Natural killer cell (primary cell): ENCODE measurements at places on chromosomes 13 and 19. TPM values are rescaled to one million over a fixed set of nuclear protein-coding genes. Genes with fewer than 3 reads are reported as not detected.

DNA sequence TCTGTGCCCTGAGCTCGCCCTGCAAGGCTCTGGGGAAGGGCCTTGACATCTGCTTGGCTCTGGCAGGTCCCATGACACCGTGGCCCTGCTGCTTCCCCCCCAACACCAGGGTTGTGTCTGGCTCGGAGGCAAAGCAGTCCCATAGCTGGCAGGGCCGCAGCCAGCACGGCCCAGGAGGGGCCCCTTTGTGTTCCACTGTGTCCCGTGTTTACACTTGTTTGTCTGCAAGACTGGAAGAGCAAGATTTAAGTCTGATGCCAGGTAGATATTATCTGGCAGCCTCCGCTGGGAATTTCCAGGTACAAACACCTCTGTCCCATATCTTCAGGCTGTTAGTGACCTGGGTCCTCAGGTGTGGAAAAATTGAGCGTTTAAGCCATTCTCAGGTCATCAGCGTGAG is 44.3 kb downstream of the MCF2L start:
- DNase-seq: no peak

DNA sequence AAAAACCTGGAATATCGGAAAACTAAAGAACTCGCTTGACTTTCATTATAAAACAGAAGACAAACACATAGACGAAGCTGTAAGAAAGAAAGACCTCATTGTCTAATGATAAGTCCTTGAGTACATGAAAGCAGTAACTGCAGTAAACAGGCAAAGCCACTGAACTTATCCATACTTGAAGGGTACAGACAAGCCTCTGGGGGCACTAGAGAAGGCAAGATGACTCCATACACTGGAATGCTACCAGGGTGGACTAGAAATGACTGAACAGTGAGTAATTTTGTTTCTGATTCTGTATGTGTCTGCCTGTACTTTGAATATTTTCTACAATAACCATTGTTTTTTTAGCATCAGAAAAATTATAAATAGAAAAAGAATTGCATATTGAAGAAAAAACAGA is 507.9 kb downstream of the UQCRFS1 start:
- no peak for DNase-seq

GRCh38 chr13:29901710-29902631 is 51.6 kb upstream of the UBL3 start:
- peak; percentile 52 for DNase-seq

GRCh38 chr19:17751912-17752273 is 616 bp downstream of the FCHO1 start:
- DNase-seq: no peak

- no peak for DNase-seq
Measured at GRCh38 chr13:78133511-78133910, 214.9 kb upstream of the EDNRB start.

- DNase-seq: no peak
Measured at GRCh38 chr19:7725791-7726190, 6.1 kb downstream of the CLEC4G start.

DNA sequence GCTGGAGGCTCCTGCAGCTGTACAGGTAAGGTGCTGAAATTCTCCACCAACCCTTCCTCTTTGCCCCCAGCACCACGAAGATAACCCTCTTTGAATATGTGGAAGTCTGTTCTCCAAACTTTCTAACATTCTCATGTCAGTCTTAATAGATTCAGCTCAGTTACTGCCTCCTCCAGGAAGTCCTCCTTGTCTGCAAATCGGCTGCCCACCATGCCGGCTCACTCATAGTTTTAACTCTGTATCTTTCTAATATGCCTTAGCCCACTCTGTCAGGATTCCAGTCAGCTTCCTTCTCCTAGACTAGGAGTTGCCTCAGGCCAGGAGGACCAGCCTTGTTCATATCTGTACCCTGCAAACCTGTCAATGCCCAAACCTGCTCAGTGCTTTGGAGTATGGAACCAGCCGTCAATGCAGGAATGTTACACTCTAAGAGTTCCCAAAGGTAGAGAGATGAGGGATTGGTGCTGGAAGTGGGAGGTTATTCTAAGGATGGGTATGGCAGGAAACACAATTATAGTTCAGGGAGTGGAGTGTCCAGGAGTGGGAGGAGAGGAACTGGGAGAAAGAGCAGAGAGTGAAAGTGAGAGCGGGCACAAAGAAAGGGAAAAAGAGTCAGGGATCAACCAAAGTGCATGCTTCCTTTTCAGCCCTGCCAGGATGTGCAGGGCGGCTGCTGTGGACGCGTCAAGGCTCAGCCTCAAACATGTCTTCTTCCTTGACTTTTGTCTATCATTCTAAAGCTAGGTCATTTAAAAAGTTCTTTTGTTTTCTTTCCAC is 38.0 kb upstream of the ALOX5AP start:
- DNase-seq: no peak

- DNase-seq: peak; percentile 53
Measured at GRCh38 chr19:3224346-3225168, at the start of gene CELF5. TSS of gene CELF5 (plus strand) at chr19:3224661. CDS start at chr19:3224740, 79 bp downstream.

DNA sequence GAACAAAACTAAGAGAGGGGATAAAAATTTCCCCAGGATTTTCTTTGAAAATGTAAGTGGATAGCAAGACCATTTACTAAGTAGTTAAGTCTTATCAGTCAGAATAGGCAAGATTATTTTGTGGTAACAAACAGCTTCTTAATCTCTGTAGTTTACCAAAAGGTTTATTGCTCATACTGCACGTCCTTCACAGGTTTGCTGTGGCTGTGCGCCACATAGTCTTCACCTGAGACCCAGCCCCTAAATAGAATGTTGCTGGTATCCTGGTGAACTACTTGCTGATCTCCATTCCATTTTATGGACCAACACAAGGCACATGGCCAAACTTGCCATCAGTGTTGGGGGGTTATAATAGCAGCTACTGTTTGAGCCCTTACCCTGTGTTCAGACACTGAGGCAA is 44.6 kb downstream of the FNDC3A start:
- no peak for DNase-seq

DNA sequence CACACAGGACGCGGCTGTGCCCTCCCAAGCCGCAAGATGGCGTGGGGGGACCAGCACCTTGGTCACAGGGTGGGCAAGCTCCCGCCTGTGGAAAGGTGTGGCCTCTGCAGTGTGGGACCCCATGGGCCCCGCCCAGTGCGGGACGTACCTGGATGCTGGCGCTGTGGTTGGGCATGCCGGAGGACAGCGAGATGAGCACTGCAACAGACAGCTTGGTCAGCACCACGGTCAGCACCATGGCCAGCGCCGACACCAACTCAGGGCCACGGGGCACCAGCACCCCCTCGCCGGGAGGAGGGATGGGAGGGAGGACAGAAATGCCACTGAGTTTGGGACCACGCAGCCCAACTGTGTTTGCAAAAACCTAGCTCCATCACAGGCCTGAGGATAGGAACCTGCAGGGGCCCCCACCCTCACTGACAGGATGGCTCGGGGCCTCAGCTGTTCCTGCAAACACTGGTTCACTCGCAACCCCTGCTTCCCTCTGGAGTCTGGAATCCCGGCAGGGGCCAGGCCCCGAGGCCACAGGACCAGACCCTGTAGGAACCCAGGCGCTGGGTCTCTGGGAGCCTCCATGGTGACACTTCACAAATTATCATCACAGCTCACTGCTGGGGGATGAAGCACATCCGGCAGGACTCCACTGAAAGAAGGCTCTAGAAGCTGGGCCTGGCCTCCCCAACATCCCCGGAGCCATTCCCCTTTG is 27.1 kb downstream of the IZUMO4 start:
- DNase-seq: no peak

DNA sequence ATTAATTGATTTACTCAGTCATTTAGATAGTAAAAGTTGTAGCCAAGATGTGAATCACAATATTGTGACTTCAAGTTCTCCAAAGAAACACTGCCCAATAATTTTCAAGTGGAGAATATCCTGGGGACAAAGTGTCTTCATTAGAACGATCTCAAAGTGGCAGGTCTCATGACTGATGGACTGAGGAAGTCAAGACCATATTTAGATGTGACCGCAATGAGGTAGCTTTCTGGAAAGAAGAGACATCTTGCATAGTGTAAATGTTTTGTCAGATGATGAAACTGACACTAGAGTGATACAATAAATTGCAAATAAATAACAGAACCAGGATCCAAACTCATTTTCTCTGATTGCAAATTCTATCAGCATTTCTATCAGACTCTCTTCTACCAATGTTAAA is 1476.9 kb downstream of the EFNB2 start:
- DNase-seq: no peak

- DNase-seq: no peak
Measured at GRCh38 chr19:4023600-4024398, 16.3 kb downstream of the PIAS4 start.

GRCh38 chr19:33192010-33192409 is 2.1 kb upstream of the LRP3 start:
- DNase-seq: no peak

GRCh38 chr13:79631051-79631659 is 150.2 kb downstream of the NDFIP2 start:
- DNase-seq: no peak

- no peak for DNase-seq
Measured at GRCh38 chr13:111312944-111313590, 7.4 kb upstream of the TEX29 start.

GRCh38 chr19:20926796-20927195 is 3.7 kb downstream of the ZNF85 start:
- no peak for DNase-seq

GRCh38 chr13:79359064-79359463 is 47.0 kb downstream of the RBM26 start:
- DNase-seq: no peak

- DNase-seq: peak; percentile 76
Measured at GRCh38 chr19:55467236-55468053, 2.9 kb upstream of the C19orf85 start.

CYP2A6 gene
- total RNA-seq: not detected

PAF1 gene
- 68.3 TPM for total RNA-seq

KLK6 gene
- total RNA-seq: not detected

WDR88 gene
- total RNA-seq: not detected

MCEMP1 gene
- 4.8 TPM for total RNA-seq

PRTN3 gene
- total RNA-seq: 0.73 TPM

ARHGAP33 gene
- total RNA-seq: 39.3 TPM

ZNF69 gene
- 6.5 TPM for total RNA-seq

TNNT1 gene
- not detected for total RNA-seq
